Activated naive CD8-positive, alpha-beta T cell treated with anti-CD3 and anti-CD28 coated beads for 36 hours (primary cell): ENCODE measurements at places on chromosomes 4 and X.
A peak's percentile ranks its signal among the peaks of the same experiment; 100 is the strongest.

GRCh38 chr4:147984065-147984777 lies 252.3 kb downstream of the ARHGAP10 start:
- peak; percentile 5 for DNase-seq

- no peak for DNase-seq
Measured at GRCh38 chr4:54696649-54697048, 38.9 kb downstream of the KIT start.

DNA sequence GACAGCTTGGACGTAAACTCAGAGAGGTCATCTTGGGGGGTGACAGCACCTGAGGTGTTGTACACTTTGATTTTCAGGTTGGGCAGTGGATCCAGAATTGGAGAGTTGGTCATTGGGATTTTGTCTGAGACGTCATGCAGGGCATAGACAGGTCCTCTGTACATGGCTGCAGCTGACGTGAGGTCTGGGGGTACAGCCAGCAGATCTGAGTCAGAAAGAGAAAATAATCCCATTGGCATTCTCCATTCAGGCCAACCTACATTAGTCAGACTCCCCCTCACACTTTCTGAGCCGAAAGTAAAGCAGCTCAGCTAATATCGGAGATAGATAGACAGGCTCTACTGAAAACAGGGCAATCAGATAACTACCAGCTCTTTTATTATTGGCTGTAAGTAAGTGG lies 329.7 kb downstream of the UNC5C start:
- DNase-seq: no peak

- no peak for DNase-seq
Measured at GRCh38 chr4:69039071-69039470, 57.2 kb upstream of the UGT2B7 start.

DNA sequence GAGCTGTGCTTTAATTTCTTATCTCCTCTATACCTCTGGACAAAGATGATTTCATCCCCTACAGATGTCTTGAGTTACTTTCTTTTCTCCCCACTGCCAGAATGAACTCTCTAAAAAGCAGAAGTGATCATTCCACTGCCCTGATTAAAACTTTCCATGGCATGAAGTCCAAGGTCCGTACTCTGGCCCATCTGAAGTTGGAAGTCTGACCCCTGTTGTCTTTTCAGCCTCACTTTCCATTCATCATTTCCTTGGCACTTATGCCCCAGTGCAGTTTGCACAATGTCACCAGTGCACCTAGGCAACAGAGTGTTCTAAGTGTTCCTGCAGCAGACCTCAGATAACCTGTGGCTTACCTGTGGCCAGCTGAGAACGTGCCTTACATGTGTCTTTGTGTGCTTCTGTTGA lies 242.4 kb downstream of the FRAS1 start:
- DNase-seq: no peak

DNA sequence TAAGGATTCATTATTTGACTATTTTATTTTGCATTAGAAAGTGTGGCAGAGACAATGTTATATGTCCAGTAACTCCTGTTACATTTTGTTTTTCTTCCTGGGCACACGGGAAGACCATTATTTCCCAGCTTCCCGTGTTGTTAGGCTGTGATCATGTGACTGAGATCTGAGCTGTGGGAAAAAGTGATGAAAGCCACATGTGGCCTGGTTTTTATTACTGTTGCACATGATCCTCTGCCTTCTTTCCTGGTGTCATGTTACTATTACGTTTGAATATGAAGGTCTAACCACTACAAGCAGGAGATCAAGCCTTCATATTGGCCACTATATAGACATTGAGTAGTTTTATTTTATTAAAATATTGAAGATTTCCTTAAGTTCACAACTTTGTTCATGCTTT lies 28.2 kb upstream of the MID1 start:
- no peak for DNase-seq

GRCh38 chrX:132088864-132089263 lies 39.0 kb downstream of the FRMD7 start:
- DNase-seq: no peak

DNA sequence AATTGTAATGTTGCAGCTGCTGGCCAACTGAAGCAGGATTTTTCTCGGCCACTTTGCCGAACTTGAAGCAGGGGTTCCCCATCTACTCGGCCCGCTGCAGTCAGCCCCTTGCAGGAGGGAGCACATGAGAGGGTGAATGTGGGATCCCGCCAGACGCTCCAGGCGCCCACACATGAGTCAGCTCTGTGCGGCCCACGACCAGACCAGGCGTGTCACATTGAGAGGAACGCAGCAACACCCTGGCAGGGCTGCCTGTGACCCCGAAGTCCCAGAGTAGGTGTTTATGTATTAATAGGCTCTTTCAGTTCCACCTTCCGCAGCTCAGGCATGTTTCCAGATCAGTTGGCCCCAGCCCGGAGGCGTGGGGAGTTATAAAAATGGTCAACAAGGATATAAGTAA lies 344.7 kb upstream of the PABPC4L start:
- DNase-seq: no peak

DNA sequence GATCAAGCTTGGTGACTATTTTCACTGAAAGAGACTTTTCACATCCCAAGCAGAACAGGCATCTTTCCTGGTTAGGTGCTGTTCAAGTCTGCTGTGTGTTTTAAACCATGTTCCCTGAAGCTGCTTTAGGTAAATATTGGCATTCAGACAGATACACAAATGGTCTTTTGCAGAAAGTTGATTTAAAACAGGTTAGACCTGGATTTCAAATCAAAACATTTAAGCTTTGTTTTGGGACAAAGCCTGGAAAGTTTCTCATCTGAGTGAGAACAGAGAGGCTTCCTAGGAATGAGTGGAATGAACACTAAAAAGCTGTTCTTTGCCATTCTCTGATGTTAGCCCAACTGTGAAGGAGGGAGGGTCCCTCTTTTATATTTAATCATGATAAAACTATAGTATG lies 10.1 kb downstream of the ANXA3 start:
- DNase-seq: no peak

GRCh38 chr4:61950625-61951024 lies 750.5 kb downstream of the ADGRL3 start:
- DNase-seq: no peak

GRCh38 chr4:185112104-185112503 lies 31.0 kb upstream of the SLC25A4 start:
- DNase-seq: no peak

GRCh38 chr4:7803992-7804755 lies 135.5 kb downstream of the AFAP1 start:
- peak; percentile 79 for DNase-seq

- DNase-seq: no peak
Measured at GRCh38 chr4:175435381-175435783, 376.7 kb downstream of the GPM6A start.

DNA sequence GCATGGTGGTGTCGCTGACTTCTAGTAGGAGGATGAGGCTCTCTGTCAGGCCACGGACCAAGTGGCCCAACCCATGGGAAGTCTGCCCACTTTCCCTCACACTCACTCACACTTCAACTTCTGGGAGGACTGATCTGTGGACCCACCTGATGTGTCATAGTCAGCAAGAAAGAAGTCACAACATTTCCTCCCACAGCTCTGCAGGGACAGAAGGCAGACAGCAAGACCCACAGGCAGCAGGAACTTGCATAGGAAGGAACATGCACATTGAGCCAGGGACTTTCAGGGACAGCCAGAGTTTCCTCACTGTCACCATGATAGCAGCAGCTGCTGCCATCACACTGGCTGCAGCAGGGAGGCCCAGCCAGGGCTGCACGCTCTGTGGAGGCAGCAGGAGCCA lies 19.5 kb downstream of the XAGE5 start:
- no peak for DNase-seq

DNA sequence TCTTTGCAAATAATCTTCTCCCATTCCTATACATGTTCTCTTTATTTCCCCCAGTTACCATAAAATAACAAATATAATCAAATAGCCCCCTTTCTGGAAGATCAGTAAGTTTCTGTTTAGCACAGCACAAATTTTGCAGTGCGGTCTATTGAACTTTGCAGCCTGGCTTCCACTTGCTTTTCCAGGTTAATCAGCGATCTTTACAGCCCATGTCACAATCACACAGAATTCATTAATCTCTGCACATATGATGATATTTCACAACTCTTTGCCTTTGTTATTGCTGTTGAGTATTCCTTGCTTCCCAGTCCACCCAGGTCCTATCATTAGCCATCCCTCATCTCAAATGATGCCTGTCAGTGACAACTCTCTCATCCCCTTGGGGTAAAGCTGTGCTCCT lies 2358.0 kb downstream of the PCDH7 start:
- no peak for DNase-seq

GRCh38 chrX:115689931-115690330 lies 129.0 kb downstream of the PLS3 start:
- no peak for DNase-seq

DNA sequence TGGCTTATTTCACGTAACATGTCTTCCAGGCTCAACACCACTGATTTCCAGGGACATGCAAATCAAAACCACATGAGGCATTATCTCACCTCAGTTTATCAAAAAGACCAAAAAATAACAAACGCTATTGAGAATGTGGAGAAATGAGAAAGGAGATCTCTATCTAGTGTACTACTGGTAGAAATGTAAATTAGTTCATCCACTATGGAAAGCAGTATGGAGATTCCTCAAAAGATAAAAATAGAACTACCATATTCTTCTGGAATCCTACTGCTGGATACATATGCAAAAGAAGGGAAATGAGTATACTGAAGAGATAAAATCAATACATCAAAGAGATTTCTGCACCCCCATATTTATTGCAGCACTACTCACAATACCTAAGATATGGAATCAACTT lies 329.6 kb upstream of the NDST3 start:
- DNase-seq: no peak

- DNase-seq: no peak
Measured at GRCh38 chrX:33457102-33457501, 245.8 kb upstream of the DMD start.

- no peak for DNase-seq
Measured at GRCh38 chrX:153476666-153477363, 6.4 kb upstream of the HAUS7 start.

GRCh38 chrX:125004799-125005198 lies 314.9 kb upstream of the TEX13C start:
- no peak for DNase-seq

DNA sequence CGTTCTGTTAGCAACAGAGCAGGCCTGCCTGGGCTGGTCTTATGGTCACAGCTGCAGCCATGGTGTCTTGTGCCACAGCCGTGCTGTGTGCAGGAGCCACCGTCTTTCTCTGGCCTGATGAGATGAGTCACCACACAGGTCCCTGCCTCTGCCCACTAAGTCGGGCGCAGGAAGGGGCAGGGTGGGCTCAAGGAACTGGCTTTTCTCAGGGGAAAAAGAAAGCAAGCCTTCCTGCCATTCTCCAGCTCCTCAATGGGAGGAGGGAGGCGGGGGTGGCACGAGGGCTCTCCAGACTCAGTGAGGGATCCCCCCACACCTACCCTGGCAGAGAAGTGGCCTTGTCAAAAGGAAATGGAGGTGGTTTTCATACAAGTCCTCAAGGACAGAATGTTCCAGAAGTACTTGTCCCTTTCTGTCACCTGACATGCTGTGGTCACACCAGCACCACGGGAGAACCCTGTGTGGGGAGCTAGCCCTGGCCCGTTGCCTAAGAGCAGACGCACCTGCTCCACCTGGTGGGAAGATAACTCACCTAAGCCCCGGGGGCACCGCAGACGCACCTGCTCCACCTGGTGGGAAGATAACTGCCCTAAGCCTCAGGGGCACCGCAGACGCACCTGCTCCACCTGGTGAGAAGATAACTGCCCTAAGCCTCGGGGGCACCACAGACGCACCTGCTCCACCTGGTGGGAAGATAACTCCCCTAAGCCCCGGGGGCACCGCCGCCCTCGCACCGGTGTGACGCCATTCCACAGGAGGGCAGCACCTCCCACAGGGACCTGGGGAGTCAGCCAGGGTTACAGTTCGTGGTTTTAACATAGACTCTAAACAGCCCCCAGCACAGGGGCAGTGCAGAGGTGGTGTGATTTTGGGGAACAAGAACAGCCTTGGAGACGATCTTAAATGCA lies 18.5 kb downstream of the UVSSA start:
- no peak for DNase-seq

- DNase-seq: no peak
Measured at GRCh38 chrX:13285693-13286092, 34.2 kb downstream of the ATXN3L start.

GRCh38 chr4:153295131-153295755 lies 49.2 kb upstream of the MND1 start:
- DNase-seq: no peak

DNA sequence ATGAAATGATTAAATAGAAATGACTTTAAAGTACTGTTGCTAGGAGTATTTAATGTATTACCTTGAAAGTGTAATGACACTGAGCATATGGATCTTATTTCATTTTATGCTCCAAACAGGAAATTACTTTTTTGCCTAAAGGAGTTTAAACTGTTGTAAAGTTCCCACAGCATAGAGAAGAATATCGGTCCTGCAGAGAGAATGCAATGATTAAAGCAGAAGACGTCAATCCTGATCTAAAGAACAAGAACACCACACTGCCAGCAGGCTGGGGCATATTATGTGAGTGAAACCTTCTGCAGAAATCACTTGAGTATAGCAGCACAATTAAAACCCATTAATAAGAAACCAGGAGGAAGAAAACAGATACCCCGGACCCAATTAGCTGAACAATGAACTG lies 72.8 kb upstream of the CAMK2D start:
- DNase-seq: no peak

- no peak for DNase-seq
Measured at GRCh38 chr4:183396227-183396637, 48.2 kb upstream of the CDKN2AIP start.

- DNase-seq: no peak
Measured at GRCh38 chr4:26785810-26786209, 74.8 kb upstream of the STIM2 start.

GRCh38 chrX:107199491-107199890 lies 6.7 kb downstream of the NUP62CL start:
- DNase-seq: no peak

- no peak for DNase-seq
Measured at GRCh38 chr4:155515444-155516075, 138.8 kb upstream of the MAP9 start.

DNA sequence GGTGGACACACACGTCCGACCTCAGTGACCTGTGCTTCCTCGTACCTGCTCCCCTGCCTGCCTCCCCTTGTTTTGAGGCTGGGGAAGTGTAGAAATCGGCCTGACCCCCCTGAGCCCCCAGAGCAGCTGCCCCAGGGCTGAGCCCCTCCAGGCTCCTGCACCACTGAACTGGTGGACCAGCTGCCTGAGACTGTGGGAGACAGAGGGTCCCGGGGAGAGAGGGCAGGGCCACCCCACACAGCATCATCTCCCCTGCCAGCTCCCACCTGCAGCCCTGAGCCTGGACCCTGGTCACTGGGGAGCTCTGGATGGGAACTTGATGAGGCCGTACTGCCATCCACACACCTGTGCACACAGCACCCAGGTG lies 15.0 kb upstream of the NAT8L start:
- no peak for DNase-seq

- DNase-seq: no peak
Measured at GRCh38 chr4:116636917-116637316, 448.5 kb downstream of the TRAM1L1 start.

DNA sequence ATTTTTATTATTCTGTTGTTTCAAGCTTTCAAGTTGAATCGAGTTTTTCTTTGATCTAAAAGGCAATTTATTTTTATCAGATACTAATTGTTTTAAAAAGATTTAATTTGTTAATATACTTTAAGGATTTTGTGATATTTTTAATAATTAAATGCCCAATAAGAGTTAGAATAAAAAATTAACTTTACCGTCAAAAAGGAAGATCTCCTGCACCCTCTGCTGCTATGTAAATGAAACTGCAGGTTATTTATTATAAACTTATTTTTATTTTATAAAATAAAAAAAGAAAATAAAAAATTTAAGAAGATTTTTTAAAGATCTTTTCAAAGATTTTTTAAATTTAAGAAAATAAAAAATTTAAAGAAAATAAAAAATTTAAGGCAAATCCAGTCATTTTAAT lies 166.1 kb downstream of the CCSER1 start:
- DNase-seq: no peak
